ENCODE measurements at places on chromosomes 12 and 14. TPM values are rescaled to one million over a fixed set of nuclear protein-coding genes. Genes with fewer than 3 reads are reported as not detected.

- H3K4me1 ChIP-seq, result no peaks in the 10 kb centered on the region
- no peak overlapping the region for H3K4me3 ChIP-seq
- no peak for DNase-seq
- no peaks in the 10 kb centered on the region for H3K27me3 ChIP-seq
- no peaks in the 10 kb centered on the region for H3K36me3 ChIP-seq
These were observed 13.6 kb downstream of the EML1 start for GRCh38 chr14:99806836-99807235.

DNA sequence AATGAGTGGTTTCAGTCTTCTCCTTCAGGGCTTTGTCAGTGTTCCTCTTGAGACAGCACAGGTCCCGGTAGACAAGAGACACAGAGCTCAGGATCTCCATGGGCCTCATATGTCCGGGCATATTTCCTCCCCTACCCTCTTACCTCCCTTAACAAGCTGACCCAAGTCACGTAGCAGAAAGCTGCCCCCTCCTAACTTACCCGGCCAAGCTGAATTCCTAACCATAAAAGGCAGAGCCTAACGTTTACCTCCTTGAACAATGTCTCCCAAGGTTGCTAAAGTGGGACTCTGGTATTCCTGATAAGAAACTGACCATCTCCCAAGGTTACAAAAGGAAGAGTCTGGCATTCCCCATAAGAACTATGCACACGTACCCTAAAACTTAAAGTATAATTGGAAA is 182.2 kb upstream of the USP15 start:
- peak; percentile 73 for DNase-seq
- peaks cover 26% of the 10 kb centered on the region for H3K4me1 ChIP-seq
- H3K27ac ChIP-seq, result peak overlapping the region; percentile 99
- H3K36me3 ChIP-seq, result no peaks in the 10 kb centered on the region
- H3K4me3 ChIP-seq, result no peak overlapping the region

GRCh38 chr14:64612971-64613666 is 63.4 kb downstream of the PPP1R36 start:
- H3K36me3 ChIP-seq, result no peaks in the 10 kb centered on the region
- H3K4me1 ChIP-seq, result peaks cover 24% of the 10 kb centered on the region
- DNase-seq, result peak; percentile 31

Gene PAPOLA
- 48.4 TPM for total RNA-seq

- H3K36me3 ChIP-seq, result no peaks in the 10 kb centered on the region
- no peaks in the 10 kb centered on the region for H3K27me3 ChIP-seq
- no peak overlapping the region for H3K27ac ChIP-seq
These were observed 51.2 kb upstream of the TCL1B start for GRCh38 chr14:95635051-95635450.

- no peak for DNase-seq
- H3K27ac ChIP-seq, result no peak overlapping the region
- H3K4me1 ChIP-seq, result no peaks in the 10 kb centered on the region
- no peaks in the 10 kb centered on the region for H3K27me3 ChIP-seq
- no peaks in the 10 kb centered on the region for H3K36me3 ChIP-seq
These were observed 61.8 kb upstream of the RTL1 start for GRCh38 chr14:100965296-100965695.

Data from cardiac muscle cell (in vitro differentiated cells and primary cell).